Right cardiac atrium (tissue), 5 donors: ENCODE measurements at places on chromosomes 3 and 15.
A peak's percentile ranks its signal among the peaks of the same experiment; 100 is the strongest.

DNA sequence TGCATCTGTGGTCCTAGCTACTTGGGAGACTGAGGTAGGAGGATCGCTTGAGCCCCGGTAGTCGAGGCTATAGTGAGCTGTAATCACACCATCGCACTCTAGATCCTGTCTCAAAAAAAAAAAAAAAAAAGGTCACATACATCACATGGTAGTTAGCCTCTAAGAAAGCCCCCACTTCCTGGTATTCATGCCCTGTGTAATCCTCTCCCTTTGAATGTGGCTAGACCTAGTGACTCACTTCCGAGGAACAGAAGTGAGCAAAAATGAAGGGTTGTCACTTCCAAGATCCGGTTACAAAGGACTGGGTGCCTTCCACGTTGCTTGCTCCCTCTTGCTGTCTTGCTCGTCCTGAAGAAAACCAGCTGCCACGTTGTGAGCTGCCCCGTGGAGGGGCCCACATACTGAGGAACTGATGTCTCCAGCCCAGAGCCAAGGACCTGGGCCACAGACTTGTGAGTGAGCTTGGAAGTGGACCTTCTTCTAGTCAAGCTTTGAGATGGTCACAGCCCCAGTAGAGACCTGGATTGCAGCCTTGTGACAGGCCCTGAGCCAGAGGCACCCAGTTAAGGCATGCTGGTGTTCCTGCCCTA lies 12.6 kb upstream of the LCTL start:
- no peak for DNase-seq

DNA sequence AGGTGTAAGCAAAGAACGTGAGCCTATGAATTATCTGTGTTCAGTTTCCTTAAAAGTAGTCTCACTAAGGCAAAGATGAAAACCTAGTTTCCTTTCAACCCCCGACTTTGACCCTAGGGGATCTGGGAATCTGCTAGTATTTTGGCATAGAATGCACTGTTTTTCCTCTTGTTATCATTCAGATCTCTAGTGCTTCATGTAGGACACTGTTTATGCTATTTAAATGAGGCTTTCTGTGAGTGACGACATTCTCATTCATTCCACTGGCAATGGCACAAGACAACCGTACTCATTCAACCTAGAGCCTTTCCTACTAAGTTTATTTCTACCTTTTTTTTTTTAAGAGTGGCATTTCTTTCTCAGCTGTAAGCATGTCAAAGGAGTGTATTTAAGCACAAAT lies 67.0 kb downstream of the CHAC1 start:
- DNase-seq, result no peak

- no peak for DNase-seq
Observed at GRCh38 chr3:31960793-31961431, 20.1 kb downstream of the OSBPL10 start.

- DNase-seq, result peak; percentile 72
Observed at GRCh38 chr3:128311441-128311844, 155.2 kb downstream of the DNAJB8 start.

GRCh38 chr15:67690936-67691335 lies 134.4 kb upstream of the SKOR1 start:
- no peak for DNase-seq

DNA sequence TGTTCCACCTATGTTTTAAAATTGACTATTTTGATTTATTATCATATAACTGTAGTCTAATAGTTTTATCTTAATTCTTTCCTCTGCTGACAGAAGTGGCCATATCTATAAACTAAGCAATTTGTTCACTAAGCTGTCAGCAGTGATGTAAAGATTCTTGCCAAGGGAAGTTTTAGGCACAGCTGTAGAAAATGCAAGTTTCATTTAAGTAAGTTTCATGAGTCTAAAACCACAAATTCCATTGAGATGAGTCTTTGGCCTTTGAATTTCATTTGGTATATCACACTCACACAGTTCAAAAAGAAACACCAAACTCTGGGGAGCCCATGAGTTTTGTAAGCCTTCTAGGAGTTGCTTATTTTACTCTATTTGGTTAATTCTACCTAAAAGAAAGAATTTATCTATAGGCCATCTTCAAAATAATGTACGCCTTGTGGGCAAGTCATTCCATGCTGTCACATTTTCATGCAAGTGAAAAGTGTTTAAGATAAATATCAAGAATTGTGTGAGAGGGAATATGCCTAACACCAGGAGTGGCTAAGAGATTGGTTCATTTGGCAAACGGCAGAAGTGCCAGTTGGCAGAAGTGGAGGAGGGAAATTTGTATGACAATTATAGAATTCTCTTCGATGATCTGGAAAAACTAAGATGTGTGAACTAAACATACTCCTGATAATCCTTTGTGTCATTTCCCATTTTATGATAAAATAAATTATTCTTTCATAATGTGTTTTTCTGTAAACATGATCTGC lies 292.9 kb downstream of the ZIC4 start:
- no peak for DNase-seq

DNA sequence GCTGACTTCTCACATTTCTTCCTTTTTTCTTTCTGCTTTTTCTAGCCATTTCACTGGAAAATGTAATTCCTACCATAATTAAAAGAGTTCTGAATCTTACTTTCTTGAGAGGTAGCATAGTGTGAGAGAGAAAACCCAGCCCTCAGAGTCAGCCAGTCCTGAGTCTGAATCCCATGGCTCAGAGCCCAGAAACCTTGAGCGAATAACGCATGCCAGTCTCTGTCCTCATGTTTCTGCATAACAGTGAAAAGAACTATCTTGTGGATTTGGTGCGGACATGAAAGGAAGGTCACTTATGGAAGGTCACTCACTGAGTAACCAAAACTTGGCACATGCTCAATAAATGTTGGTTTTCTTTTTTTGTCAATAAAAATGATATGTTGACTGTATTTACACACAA lies 29.3 kb upstream of the SLCO3A1 start:
- DNase-seq, result peak; percentile 16

DNA sequence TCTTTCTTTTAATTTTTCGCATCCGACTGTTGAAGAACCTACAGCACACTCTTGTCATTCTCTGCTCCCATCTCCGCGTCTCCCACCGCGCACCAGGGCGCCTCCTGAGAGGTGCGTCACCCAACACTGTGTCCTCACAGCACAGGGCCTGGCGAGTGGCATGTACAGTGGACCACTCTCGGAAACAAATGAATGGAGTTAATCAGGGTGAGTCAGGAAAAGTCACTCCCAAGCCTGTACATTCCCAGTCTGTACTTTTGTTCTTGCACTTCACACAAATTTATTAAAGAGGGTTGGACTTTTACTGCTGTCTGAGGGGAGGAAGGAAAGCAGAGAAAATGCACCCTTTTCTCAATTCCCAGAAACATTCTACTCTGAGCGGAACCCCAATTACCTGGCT lies 625 bp downstream of the COL6A6 start:
- DNase-seq, result peak; percentile 51

GRCh38 chr15:71114887-71115566 lies at the start of gene THSD4:
Gene THSD4, plus strand, starts transcription at chr15:71115471.
- DNase-seq, result peak; percentile 89

- DNase-seq, result no peak
Observed at GRCh38 chr3:71806736-71807135, 21.8 kb upstream of the PROK2 start.

- DNase-seq, result no peak
Observed at GRCh38 chr3:123226549-123226948, 24.8 kb downstream of the SEC22A start.

DNA sequence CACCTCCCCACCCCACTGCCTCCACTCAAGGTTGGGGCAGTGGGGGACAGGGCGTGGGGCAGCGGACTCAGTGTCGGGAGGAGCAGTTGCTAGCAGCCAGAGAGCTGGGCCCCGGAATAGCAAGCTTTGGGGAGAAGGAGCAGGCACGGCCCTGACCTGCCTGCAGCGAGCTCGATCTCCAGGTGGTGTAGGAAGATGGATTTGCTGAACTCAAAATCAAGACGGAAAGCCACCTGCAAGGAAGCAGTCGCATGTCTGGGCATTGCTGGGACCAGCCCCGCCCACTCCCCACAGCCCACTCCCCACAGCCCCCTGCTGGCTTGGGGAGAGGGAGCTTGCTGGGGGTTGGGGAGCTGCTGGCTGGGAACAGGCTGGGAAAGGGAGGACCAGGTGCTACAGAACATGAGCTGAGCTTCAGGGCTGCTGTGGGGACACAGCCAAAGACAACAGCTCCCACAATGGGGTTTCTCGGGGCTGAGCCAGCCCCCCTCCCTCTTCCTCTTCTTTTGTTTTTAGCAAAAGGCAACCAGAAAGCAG lies 38.0 kb downstream of the FEM1B start:
- DNase-seq, result no peak

DNA sequence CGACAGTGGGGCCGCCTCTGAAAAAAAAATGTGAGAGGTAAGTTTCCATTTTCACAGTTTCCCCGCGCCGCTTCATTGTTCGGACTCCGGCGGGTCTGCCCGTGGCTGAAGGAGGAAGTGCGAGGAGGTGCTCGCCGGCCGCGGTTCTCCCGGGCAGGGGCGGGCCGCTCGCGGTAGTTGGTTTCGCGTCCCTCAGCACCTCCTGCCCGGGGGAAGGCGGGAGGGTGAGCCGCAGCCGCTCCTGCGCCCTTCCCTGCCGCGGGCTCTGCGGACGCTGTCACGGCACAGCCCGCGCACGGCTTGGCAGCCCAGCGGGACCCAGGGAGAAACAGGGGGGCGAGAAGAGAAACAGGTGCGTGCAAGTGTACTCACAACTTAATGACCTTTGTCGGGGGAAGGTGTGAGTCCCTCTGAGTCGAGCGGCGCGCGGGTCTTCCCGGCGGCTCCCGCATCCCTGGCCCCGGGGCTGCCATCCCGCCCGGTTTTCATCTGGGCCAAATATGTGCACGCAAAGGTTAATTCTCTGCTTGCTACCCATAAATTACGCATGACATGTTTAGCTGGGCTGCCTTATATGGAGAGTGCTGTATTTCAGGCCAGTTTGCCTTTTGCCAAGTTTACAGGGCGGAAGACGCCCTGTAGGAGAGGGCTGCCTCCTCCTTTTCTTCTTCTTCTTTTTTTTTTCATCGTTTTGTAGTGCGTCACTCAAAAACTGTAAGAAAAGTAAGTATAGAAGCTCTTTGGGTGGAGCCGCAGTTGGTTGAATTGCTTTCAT lies 514 bp downstream of the MBNL1 start:
- DNase-seq, result peak; percentile 91

DNA sequence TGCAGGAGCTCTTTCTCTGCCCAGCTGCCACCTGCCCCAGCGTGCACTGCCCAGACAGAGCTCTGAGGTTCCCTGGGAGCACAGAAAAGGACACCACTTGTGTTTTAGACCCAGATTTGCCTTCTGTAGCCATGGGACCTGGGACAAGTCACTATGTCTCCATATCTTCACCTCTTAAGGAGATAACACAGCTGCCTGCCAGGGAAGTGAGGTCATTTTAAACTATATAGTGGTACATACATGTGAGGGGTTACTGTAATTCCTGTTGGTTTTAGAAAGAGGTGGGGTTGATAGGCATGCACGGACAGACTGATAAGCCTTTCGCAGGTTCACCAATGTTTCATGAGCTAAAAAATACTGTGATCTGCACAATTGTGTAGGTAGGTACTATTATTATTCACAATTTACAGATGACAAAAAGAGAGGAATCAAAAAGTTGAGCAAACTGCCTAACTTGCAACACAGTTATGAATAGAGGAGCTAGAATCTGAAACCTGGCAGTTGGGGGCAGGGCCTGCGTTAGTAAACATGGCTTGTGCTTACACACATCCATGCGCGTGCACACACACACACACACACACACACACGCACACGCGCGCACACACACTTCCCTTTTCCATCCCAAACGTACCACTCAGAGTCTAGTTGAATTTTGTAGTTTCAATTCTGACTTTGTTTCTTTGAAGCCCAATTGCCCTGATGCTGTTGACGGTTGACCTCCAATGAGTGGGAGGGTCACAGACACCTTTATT lies 193.6 kb downstream of the FAM43A start:
- DNase-seq, result no peak

DNA sequence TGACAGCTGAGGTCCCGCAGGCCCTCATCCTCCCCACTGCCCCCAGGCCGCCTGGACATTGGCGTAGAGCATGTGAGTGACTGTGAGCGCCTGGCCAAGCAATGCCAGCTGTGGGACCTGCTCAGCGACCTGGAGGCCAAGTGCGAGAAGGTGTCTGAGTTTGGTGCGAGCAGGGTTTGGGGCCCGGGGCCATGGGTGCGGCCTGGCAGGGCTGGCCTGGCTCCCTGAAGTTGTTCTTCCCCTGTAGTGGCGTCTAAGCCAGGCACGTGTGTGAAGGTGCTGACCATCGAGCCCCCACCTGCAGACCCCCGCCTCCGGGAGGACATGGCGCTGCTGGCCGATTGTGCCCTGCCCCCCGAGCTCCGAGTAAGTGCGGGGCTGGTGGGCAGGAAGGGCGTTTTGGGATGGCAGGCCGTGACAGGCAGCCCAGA lies 4.2 kb downstream of the ABTB1 start:
- DNase-seq, result no peak

GRCh38 chr3:147099076-147099475 lies 307.3 kb downstream of the ZIC4 start:
- DNase-seq, result no peak

DNA sequence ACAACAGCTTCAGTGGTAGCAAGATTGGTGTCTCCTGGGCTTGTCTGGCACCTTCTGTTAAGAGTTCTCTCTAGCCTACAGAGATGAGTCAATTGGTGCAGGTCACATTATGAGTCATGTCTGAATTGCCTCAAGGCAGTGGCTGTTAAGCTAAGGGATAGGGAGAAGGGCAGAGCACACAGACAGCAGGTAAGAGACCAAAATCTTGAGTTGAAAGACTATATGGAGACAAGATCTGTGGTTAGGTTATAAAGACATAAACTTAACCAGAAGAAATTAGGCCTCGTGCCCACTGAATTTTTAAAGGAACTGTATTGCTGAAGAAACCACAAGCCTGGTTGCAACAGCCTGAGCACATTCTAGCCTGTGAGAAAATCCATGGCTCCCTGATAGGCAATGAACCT lies 19.2 kb upstream of the KPNA1 start:
- DNase-seq, result no peak

GRCh38 chr3:62355703-62356102 lies 17.6 kb downstream of the FEZF2 start:
- DNase-seq, result no peak

DNA sequence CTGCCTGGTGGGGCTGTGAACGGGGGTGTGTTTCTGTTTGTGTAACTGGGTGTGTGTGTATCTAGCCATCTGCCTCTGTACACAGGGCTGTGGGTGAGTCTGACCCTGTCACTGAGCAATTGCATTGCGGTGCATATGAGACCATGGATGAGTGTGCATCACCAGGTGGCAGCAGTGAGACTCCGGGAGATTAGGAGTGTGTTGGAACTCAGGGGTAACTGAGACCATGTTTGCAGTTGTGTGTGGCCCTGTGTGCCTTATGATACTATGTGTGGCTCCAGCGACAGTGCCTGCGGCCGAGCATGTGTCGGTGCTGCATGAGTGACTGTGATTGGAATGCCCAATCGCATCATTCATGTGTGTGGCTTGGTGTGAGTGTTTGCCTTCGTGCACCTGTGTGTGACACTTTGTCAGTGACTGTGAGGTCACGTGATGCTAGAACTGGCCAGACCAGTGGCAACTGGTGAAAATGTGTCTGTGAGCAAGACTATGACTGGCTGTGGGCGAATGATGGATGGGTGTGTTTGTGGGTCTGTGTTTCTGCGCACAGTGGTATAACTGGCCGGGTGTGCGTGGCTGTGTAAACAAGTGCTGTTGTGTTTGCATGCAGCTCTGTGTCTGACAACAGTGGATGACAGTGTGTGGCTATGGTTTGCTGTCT lies 14.0 kb downstream of the VILL start:
- DNase-seq, result peak; percentile 87
